ENCODE measurements at places on chromosomes 7 and 10.

DNA sequence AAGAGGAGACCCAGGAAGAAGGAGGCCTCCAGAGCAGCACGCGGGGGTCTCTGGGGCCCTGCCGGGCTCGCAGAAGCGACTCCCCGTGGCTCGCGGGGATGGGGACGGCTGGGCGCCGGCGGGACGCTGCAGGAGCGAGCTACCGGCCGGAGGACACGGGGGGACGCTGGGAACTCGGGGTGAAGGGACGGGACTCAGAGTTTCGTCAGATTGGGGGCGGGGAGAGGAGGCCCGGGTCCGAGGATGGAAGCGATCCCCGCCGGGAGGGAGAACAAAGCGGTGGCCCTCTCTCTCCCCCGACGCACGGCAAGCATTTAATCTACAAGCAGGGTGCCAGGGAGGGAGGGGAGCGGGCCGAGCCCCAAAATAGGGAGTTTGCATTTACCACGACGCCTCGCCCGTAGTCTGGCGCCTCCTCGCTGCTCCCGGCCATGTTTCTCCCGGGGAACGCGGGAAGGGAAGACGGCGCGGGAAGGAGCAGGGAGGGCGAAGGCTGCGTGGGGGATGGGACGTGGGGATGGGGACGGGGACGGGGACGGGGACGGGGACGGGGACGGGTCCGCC is at the start of gene PRTFDC1:
TSS of gene PRTFDC1 (minus strand) at position 464 of the 564 bp plus-strand sequence. CDS start at position 433, 31 bp downstream.
- DNase-seq = no peak

- no peak for DNase-seq
Measured at GRCh38 chr7:107267138-107267537, 98.3 kb downstream of the HBP1 start.

DNA sequence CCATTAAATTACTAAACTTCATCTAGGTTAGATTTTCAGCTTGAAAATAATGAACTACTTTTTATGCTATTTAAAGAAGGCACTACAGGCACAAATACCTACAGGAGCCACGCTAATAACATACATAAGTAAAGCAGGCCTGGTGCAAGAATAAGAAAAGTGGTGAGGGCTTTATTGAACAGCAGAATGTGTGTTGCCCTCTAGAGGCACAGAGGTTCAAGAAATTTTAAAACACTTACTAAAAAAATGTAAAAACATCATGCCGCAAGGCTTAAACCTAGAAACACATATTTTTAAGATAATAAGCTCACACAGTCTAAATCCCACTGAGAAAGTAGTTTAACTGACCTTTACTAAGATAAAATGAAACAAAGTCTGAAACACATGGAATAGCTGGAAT is 20.3 kb downstream of the CACUL1 start:
- DNase-seq = no peak

DNA sequence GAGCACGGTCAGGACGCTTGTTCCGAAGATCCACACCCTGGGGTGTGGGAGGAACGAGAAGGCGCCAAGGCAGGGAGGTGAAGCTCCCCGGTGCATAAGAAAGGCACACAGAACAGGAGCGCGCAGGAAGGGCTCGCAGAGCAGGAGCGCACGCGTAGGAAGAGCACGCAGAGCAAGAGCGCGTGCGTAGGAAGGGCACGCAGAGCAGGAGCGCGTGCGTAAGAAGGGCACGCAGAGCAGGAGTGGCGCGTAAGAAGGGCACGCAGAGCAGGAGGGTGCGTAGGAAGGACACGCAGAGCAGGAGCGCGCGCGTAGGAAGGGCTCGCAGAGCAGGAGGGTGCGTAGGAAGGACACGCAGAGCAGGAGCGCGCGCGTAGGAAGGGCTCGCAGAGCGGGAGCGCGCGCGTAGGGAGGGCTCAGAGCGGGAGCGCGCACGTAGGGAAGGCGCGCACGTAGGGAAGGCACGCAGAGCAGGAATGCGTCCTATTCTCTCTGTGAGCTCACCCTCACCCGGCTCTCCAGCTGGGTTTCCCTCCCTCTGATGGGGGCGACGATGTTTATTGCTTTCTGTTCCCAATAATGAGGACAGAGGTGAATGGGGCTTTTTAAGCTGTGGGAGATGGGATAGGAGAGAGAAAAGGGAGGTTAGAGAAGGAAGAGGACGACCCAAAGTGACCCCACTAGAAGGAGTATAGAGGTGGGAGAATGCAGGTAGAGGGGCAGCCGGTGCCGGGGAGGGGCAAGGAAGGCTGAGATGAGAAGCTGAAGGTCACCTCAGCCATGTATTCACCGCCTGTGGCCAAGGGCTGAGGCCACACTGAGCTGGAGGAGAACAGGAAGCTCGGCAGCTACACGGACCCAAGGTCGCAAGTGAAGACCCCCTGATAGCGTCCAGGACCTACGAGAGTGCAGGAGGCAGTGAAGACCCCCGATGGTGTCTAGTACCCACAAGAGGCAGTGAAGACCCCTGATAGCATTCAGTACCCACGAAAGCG is 423.2 kb downstream of the PTPRN2 start:
- no peak for DNase-seq

GRCh38 chr10:98260350-98260749 is 7.6 kb downstream of the LOXL4 start:
- DNase-seq = no peak

- DNase-seq = no peak
Measured at GRCh38 chr10:239109-239508, 103.9 kb downstream of the ZMYND11 start.

Measured in activated CD8-positive, alpha-beta memory T cell treated with anti-CD3 and anti-CD28 coated beads for 1 hour (primary cell).